Smooth muscle cell of trachea (primary cell): ENCODE measurements at places on chromosomes 3 and 15. TPM values are rescaled to one million over a fixed set of nuclear protein-coding genes. Genes with fewer than 3 reads are reported as not detected.

The ACTR8 gene
- total RNA-seq = 35.2 and 60.4 TPM in 2 replicates

The ANKRD63 gene
- not detected in 2 replicates for total RNA-seq

The CCR2 gene
- total RNA-seq = not detected in 2 replicates

The FANCI gene
- total RNA-seq = 10.6 and 53.4 TPM in 2 replicates

The ABHD14A gene
- 12.9 and 14.9 TPM in 2 replicates for total RNA-seq

The ZBBX gene
- not detected in 2 replicates for total RNA-seq

The TM4SF18 gene
- 0.44 TPM in 1 of 2 replicates, not detected in the other for total RNA-seq
